ENCODE measurements at places on chromosomes 3 and 15.

DNA sequence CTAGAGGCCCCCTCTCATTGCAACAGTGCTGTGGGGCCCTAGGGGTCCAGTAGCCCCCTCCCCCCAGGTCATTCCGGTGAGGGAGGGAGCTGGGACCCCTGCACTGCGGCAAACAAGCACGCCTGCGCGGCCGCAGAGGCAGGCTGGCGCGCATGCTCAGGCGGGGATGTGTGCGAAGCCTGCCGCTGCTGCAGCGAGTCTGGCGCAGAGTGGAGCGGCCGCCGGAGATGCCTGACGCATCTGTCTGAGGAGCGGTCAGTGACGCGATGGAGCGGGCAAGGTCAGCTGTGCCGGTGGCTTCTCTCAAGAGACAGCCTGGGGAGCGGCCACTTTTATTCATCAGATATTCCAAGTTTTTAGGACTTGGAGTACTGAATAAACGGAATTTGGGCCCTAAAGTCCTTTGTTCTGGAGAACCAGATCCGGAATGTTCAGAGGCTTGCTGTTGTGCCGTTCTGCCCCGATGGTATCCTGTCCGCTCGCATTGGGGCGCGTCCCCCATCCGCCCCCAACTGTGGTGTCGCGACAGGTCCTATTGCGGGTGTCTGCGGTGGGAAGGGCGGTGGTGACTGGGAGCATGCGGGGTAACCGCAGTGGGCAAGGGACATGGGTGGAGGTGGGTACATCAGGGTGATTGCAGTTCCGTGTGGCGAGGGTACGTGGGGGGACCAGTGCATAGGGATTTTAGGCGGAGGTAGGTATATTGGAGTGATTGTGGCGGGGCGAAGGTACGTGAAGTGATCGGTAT lies at the start of the genes SNRPN and SNURF:
Gene SNRPN, plus strand, starts transcription at position 205 of the 748 bp plus-strand sequence. CDS start 19,467 bp downstream, outside the sequence.
Gene SNURF, plus strand, starts transcription at position 205 of the 748 bp plus-strand sequence. Its CDS starts 62 bp downstream, at position 267.
- peak; percentile 20 for DNase-seq

- no peak for DNase-seq
Measured at GRCh38 chr15:81326466-81327212, 2.7 kb upstream of the STARD5 start.

- no peak for DNase-seq
Measured at GRCh38 chr3:39121621-39122020, 14.1 kb downstream of the TTC21A start.

DNA sequence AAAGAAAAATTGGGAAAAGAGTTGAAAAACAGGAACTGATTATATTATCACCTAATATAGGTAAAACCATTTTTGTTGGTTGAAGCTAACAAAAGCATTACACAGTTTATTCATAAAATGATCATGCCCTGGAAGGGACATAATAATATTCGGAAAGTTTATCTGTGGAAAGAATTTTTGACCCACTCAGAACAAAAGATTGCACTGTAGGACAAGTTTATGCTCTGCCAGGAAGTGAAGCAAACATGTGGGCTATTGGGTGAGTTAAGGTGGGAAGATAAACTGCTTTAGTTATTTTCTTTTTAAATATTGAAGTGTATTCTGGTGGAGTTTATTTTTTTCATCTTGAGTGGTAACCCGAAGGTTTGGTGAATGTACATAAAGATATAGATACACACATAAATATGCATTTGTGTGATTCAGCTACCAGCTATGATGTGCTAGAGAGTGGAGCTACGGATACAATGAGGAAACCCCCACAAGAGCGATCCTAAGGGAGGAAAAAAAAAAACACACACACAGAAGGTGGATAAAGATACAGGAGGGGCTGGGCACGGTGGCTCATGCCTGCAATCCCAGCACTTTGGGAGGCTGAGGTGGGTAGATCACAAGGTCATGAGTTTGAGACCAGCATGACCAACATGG lies 506.4 kb upstream of the THBS1 start:
- DNase-seq: no peak

- DNase-seq: no peak
Measured at GRCh38 chr3:177262396-177262795, 65.1 kb upstream of the TBL1XR1 start.

- DNase-seq: no peak
Measured at GRCh38 chr15:64763462-64763861, 11.9 kb downstream of the RBPMS2 start.

DNA sequence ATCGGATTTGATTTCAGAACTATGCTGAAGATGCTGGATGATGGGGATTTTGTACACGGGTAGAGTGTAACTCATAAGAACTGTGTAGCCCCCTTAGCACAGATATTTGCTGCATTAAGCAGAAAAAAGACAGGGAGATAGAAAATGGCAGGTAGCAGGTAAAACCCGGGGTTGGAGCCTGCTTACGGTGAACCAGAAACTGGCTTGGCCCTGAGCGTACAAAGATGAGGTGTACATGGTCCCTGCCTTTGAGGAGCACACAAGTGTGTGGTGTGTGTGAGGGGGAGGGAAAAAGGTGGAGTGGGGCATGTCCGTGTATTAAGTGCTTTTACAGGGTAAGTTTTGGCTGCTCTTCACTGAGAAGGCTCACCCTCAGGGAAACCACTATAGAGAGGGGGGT lies 3.5 kb downstream of the LPP start:
- no peak for DNase-seq

GRCh38 chr3:132255041-132255745 lies 62.0 kb upstream of the ACP3 start:
- DNase-seq: peak; percentile 42

Data from AG09309 (cell line).